NCI-H1436 treated with DMSO at 0.1 percent for 48 hours (cell line): ENCODE measurements at places on chromosomes 11 and 22.

DNA sequence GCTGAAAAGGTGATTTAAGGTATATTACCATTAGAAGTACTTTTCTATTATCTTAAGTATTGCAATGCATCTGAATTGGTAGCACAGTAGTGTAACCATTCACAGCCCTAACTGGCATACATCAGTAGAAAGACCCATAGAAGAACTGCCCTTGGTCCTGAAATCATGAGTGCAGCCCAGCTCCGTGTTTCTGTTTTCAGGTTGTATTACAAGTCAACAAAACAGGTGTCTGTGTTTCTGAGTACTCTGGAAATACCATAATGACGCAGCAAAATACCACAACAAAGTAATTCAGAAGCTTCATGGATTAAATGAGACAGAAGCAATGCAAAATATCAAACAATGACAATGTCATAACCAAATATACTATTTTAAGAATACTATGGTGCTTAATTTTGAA, 226.3 kb downstream of the OPCML start:
- DNase-seq: no peak

DNA sequence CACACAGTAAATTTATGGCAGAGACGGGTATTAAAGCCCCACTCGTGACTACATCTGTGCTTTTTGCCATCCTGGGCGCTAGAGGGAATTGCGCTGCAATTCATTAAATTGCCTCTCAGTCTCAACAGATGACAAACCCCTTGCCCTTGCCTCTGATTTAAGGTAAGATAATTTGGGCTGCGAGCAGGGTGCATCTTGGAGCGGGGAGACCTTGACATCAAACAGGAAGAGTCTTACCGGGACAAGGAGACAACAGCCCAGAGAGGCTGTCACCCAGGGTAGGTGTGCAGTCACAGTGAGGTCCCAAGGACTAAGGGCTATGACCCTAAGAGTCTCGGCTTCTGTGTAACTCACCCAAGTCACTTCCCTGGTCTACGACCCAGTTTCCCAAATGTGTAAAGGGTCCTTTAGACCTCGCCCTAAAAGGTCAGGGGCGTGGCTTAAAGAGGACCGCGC, 449 bp upstream of the TOM1 start:
- no peak for DNase-seq

GRCh38 chr11:10317776-10318526, 13.1 kb downstream of the ADM start:
- no peak for DNase-seq

DNA sequence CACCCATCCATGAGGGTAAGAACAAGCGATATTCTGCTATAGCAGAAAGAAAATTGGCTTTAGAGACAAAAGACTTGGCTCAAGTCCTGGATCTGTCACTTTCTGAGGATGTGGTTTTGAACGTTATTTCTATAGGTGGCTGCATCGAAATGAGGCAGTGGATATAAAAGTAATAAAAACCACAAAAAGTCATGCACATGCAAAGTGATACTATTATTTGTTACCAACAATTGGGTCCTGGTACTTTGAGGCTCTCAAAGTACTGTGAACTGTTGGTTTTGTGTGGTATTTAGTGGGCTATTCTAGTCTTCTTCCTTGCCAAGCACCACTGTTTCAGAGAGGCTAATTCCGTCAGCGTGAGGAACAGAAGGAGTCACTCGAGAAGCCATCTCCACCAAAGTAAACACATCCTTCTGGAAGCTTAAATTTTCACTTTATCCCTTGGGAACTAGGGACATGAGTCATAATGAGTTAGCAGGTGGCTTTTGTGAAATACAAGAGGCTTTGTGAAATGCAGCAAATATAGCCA, 13.1 kb downstream of the UBASH3B start:
- DNase-seq: no peak

GRCh38 chr22:35326854-35327562, 27.3 kb downstream of the TOM1 start:
- no peak for DNase-seq

DNA sequence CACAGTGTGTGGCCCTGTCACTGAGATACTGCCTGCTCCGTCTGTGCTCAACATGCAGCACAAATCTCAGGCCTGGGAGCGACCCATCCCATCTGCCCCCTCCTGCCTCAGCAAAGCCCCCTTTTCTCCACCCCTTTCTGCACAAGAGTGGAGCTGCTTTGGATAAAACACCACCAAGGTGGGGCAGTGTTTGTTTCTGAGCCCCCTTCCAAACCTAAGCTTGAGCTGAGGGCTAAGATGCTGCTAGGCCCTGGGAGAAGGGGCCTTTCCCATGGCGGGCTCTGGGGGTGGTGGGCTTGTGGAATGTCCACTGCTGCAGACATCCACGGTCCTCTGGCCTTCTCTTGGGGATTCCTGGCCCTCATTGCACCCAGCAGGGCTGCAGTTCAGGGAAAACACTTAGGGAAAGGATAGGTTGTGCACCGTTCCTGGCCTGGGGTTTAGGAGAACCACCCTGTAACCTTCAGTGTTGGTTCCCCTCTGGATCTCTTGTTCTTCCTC, 594.1 kb downstream of the TBC1D22A start:
- no peak for DNase-seq

GRCh38 chr11:38937709-38938108, 2339.7 kb upstream of the RAG2 start:
- DNase-seq: no peak

DNA sequence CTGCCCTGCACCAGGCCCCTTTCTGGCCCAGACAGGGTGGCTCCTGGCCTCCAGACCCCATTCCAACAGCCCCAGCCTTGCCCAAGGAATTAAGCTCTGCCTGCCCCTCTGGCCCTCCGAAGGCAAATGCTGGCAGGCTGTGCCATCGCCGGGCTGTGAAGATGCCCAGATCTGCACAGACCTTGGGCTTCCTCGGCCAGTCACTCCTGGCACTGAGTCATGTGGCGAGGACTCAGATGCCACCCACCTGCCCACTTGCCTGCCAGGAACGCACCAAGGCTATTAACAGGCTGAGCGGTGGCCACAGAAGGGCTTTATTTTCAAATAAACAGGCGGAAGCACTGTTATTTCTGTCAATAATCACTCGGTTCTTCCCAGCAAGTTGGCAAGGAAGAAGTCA, 50.3 kb upstream of the TTLL12 start:
- no peak for DNase-seq

DNA sequence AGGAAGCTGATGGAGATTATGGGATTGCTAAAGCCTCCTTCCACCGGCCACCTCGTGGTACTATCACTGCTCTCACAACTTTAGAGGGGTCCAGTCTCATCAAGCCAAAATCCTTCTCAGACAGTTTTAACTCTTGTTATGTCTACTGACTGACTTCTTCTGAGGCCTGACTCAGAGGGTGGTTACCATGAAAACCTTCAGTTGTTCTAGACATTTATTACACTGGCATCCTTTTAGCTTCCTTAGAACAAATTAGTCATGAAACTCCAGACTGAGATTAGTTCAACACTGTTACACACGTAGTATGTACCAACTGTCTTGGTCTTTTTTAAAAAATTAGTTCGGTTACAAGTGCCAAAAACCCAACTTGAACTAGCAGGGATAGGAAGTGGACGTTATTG, 7.5 kb downstream of the DIXDC1 start:
- no peak for DNase-seq

DNA sequence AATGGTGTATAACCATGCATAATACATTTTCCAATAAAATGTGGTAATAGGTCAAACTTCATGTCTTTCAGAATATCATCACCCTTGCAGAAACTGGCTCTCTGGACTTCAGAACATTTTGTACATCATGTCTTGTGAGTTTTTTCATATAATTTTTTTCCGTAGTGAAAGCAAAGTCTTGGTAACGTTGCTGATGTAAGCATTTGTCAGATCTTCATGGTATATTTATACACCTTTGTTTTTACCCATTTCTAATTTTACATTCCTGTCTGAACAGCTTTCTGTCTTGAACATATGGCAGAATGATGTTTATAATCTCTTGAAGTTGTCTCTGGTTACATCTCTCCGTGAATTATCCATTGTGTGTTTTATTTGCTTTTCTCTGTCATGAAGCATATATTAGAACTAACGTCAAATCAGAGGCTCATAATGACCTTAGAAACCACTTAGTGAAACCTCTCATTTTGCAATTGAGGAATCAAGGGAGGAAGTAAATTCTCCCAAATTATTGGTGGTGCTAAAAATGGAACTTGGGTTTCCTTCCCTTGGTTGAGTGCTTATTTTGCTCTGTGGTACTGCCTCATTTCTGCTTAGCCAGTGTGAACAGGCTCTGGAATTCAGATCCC, 37.4 kb downstream of the CSRP3 start:
- DNase-seq: peak; percentile 37
